NCI-H2081 (cell line): ENCODE measurements at places on chromosomes 6 and 20.

- DNase-seq: no peak
Observed at GRCh38 chr6:157954150-157955117, 27.2 kb upstream of the SYNJ2 start.

DNA sequence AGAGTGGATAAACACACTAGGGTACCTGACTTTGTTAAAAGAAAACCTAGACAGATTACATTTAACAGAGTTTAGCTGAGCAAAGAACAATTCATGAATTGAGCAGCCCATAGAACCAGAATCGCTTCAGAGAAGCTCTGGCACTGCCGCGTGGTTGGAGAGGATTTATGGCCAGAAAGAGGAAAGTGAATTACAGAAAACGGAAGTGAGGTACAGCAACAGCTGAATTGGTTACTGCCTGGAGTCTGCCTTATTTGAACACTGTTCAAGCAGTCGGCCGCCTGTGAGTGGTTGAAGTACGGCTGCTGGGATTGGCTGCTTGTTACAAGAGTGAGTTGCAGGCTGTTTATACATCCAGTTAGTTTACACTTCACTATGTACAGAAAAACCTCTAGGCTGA lies 253.8 kb upstream of the CDYL start:
- DNase-seq: no peak

- DNase-seq: no peak
Observed at GRCh38 chr20:33391722-33392415, 9.4 kb downstream of the CDK5RAP1 start.

- no peak for DNase-seq
Observed at GRCh38 chr6:30399390-30400058, 54.6 kb downstream of the RPP21 start.

DNA sequence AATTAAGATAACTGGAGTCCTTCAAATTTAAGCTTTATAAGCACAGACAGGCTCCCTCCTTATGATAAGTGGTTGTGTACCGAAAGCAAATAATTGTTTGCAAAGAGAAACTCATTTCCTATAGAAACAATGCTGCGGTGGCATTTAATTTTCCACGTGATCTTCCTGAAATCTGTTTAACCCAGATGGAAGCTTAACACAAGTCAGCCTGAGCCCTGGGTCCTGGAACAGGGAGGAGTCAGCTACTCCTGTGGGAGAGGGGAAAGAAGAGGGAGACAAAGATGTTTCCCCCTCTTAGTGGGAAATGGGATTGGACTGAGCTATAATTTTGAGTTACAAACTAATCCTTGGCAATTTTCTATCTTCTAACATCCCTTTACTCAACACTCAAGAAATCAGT lies 136.5 kb downstream of the ELOVL4 start:
- peak; percentile 91 for DNase-seq

GRCh38 chr6:156507656-156508055 lies 269.5 kb upstream of the ARID1B start:
- DNase-seq: no peak

DNA sequence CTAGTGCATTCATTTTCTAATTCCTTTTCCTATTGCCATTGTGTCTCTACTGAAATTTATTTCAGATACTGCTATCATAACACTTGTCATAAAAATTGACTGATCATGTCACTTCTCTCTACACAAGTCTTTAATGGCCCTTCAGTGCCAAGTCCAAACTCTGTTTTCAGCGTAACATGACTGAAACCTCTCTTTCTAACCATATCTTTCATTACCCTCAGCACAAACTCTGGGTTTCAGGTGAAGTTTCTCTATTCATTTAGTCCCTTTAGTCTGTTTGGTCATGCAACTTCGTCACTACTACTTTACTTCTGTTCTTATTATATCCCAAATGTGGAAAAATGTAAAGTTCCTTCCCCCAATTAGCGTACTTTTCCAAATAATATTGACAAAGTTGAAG lies 234.9 kb downstream of the OGFRL1 start:
- DNase-seq: no peak

- no peak for DNase-seq
Observed at GRCh38 chr20:1964659-1965405, 29.0 kb downstream of the PDYN start.

DNA sequence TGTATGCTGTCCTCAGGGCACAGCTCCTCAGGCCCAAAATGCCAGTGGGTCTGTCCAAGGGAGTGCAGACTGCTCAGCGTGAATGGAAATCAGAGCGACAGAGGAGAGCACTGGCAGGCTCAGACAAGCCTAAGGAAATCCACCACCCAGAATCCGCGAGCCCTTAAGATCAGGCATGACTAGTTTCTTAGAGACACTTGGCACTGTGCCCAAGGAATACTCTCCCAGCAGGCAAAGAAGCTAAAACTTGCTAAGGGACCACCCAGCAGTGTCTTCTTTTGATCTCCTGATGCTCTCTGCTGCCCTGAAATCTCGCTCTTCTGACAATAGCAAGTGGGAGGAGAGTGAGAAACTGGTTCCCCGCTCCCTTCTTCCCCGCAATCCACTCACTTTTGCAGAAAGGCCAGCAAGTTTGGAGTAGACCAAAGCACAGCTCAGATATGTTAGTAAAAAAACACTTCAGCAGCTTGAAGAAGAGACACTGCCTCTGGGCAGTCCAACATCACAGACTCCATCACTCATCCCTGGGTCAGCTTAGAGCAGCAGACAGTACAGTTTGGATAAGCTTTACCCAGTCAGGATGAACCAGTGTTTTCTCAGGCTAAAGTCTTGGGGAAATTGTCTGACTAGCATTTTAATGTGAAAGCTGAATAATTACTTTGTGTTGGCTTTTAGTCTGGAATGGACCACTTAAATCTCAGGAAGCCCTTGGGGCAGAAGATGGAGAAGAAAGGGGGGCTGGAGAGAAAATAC lies 32.4 kb downstream of the TRAF3IP2 start:
- DNase-seq: no peak

- peak; percentile 29 for DNase-seq
Observed at GRCh38 chr6:733431-734219, 40.7 kb upstream of the EXOC2 start.

- DNase-seq: no peak
Observed at GRCh38 chr6:62740596-62740995, 454.6 kb upstream of the KHDRBS2 start.

DNA sequence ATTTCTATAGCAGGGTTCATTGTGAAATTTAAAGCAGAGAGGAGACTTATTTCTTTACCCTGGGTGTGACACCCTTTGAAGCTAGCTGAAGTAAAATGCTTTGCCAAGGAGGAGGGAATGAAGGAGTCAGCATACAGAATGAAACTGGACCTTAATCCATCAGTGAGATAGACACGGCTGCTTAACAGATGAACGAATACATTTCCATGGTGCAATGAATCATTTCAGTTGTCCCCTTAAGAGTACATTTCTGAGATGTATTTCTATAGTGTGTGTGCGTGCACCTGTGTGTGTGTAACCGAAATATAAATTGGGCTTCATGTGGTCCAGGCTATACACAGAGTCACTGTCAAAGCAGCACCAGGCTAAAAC lies 73.8 kb upstream of the CD93 start:
- no peak for DNase-seq

DNA sequence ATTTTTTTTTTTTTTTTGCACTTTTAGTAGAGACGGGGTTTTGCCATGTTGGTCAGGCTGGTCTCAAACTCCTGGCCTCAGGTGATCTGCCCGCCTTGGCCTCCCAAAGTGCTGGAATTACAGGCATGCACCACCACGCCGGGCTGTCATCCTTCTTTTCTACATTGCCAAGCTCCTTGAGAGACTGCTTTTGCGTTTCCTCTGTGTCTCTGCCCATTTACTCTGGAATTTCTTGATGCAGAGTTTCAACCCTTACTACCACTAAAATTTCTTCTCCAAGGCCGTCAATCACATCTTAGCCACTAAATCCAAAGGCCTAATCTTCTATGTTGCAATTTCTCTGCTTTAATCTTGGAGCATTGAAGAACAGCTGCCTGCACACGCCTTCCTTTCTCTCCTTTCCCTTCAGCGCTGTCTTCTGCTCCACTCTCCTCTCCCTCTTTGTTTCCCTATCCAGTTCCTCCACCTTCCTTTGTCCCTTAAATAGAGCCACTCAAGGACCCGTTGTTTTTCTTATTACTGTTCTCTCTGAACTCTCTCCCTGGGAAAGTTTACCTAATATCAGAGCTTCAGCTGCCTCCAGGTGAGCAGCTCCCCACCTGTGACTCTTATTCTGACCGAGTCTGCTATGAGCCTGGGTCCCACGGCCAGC lies 98.8 kb downstream of the SLC35B3 start:
- no peak for DNase-seq

DNA sequence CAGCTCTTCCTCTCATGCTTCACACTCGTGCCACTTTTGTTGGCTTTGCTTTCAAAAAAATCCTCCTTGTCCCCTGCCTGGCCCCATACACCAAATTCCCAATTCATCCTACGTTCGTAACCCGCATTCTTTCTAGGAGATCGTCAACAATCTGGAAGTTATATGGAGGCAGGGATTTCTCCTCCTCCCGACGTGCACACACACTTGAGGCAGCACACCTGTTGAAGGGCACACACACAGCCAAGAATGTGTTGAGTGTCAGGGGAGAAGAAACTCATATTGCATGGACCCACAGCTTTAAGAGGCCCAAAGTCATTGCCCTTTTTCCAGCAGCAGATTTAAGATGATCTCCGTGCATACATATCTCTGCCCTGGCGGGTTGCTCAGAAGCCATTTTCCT lies 28.9 kb downstream of the THBS2 start:
- no peak for DNase-seq

- DNase-seq: no peak
Observed at GRCh38 chr6:1240766-1241318, 71.1 kb upstream of the FOXQ1 start.

GRCh38 chr20:58137236-58137635 lies 91.2 kb downstream of the ANKRD60 start:
- DNase-seq: no peak

DNA sequence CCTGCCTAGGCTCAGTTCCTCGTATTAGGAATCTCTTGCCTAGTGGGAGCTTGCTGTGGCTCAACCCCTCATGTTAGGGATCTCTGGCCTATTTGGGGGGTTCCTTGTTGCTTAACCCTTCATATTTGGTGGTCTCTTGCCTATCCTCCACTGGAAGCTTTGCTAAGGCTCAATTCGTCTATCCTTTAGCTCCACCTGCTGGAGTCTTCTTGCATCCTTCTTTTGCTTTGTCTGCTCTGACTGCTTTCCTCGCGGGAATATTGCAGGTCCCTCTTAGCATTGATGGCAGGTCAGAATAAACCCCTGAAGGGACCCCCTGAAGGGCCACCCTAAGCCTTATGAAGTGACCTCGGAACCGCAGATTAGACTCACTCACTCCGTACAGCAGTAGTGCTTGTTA lies 203.0 kb upstream of the TBX18 start:
- DNase-seq: peak; percentile 57

GRCh38 chr20:38748861-38749149 lies 545 bp downstream of the ACTR5 start:
- peak; percentile 32 for DNase-seq
